Muscle of arm (tissue), 14 donors: ENCODE measurements at places on chromosomes 5 and 9.

- no peak for DNase-seq
These were observed 62.9 kb downstream of the NREP start for GRCh38 chr5:111694133-111694532.

GRCh38 chr9:32069969-32070368, 314.5 kb upstream of the ACO1 start:
- DNase-seq, result no peak

DNA sequence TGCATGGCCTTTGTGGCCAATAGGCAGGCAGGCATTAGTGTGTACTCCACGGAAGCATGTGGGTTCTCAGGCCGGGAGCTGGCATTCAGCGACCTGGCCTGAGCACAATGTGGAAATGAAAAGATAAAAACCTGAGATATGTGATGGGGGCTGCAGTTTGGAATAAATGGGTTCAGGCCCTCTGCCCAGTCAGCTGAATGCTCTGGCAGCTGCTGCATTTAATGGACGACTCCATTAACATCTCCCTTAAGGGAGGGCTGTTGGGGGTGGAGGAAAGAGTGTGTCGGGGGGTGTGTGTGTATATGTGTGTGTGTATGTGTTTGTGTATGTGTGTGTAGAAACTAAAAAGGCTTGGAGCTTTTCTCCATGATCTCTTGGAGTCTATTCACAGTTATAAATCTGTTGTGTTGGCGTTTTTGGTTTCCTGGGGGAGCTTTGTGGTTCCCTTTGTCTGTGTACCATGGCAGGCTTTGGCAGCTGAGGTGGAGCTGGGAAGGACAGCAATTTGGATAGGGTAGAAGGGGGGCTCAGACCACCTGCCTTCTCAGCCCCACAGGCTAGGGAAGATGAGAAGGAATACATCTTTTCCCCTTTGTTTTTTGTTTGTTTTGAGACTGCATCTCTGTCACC, 27.3 kb upstream of the HSPA9 start:
- no peak for DNase-seq

GRCh38 chr5:22560147-22560546, 293.0 kb downstream of the CDH12 start:
- no peak for DNase-seq

DNA sequence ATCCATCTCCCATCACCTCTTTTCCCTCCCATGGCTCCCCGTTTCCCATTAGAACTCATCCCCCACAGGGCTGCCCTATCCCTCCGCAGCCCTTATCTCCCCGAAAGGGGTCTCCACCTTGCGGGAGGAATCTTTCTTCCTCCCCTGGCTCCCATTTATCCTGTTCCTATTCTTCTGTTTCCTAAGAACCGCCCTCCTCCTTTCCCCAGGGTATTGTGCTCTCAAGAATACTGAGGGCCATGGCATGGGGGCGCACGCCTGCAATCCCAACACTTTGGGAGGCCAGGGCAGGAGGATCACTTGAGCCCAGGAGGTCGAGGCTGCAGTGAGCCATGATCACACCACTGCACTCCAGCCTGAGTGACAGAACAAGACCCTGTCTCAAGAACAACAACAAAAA, 665 bp downstream of the CD72 start:
- DNase-seq, result no peak

DNA sequence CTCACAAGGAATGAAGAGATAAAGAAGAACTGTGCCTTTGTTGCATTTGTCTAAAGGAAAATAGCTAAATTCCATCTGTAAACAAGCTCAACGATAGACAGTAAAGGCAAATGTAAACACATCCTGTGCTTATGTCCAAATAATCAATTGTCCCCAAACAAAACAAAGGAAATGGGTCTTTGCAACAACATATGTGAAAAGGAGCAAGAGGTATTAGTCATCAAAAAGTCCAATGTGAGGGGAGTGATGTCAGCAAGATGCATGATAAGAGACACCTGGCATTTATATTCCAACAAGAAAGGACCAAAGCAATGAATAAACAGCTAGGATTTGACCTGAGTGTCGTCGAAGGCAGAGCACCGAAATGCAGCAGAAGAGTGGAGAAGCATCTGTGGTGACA, 209.1 kb downstream of the ASTN2 start:
- no peak for DNase-seq

- DNase-seq, result no peak
These were observed 67.5 kb downstream of the SETX start for GRCh38 chr9:132287256-132287760.

GRCh38 chr9:122392714-122393113, 21.9 kb downstream of the PTGS1 start:
- no peak for DNase-seq

DNA sequence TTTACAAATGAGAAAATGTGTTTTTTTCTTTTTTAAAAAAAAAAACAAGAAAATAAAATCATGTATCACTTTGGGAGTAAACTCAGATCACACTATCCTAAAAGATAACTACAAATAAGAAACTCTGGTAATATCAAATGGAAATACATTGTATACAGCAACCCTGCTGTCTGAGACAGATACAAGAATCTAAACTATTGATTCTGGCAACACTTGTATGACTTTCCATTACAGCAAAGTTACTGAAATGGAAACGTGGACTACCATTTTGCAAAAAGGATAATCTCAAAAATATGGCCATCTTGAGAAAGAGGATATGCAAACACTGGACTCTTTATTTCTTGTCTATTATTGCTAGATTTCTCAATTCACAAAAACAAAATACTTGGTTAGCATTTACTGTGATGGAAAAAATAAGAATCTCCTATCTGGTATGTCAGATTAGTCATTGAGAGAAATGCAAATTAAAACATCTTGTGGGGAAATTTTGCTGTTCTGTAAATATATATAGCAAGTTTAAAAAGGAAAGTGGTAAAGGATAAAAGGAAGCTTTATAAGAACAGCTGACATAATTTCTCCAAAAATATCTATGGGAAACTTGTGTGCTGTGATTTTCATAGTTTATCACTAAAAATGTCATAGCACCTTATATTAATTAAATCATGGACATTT, 112.9 kb upstream of the FER start:
- DNase-seq, result no peak

DNA sequence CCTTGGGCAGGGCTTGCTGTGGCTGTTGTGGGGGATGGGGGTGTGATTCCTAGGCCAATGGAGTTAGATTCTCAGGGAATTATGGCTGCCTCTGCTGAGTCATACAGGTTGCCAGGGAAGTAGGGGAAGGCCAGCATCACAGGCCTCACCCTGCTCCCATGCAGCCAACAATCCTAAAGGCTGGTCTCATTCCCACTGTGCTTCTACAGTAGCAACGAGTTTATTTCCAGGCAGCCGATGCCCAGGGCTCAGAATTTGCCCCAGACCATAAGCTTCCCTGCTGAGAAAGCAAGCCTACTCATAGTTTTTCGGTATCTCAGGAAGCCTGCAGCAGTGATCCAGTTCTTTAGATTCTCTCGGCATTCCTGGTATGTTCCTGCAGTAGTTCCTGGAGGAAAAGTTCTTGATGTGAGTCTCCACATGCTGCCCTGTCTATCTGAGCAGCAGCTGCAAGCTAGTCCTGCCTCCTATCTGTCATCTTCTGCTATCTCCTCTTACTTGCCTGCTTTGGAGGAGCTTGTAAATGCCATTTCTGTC, 59.3 kb upstream of the SELENOP start:
- no peak for DNase-seq

DNA sequence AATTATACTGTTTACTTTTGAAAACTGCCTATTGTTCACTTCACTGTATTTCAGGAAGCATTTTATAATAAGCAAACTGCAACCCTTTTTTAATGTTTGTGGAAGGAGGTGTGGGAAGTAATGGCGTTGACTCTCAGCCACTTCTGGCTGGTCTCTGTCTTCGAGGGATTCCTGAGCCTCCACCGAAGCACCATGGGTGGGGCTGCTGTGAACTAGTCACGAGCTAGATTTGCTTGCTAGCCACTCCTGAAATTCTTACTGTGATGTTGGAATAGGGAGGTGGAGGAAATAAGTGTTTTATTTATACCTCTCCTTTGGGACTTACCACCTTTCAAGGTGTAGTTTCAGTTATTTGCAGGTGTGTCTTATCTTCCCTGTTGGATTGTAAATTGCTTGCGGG, 26.8 kb downstream of the PIP5K1B start:
- no peak for DNase-seq

DNA sequence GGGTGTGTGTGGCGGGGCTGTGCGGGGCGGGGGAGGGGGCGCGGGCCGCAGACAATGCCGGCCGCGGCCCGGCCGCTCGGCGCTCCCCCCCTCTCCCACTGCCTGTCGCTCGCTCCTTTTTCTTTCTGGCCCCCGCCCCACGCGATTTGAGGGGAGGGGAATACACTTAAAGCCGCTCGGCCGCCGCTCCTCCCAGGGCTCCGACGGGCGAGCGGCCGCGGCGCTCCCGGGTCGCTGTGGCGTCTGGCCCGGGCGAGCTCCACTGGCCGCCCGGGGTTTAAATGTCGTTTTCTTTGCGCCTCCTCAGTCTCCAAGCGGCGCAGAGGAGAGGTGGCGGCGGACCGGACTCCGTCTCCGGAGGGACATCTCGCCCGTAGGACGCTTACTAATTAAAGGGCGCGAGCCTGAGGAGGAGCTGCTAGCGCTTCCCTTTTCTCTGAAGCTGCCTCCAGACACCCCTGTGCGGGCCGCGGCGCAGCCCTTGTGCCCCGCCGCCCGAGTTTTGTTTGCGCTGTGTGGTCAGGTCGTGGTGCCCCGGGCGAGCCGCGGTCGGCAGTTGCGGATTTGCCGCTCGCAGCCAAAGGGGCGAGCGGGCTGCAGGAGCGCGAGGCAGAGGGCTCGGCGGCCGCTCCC, 1.4 kb downstream of the ZSWIM6 start:
- peak; percentile 37 for DNase-seq

DNA sequence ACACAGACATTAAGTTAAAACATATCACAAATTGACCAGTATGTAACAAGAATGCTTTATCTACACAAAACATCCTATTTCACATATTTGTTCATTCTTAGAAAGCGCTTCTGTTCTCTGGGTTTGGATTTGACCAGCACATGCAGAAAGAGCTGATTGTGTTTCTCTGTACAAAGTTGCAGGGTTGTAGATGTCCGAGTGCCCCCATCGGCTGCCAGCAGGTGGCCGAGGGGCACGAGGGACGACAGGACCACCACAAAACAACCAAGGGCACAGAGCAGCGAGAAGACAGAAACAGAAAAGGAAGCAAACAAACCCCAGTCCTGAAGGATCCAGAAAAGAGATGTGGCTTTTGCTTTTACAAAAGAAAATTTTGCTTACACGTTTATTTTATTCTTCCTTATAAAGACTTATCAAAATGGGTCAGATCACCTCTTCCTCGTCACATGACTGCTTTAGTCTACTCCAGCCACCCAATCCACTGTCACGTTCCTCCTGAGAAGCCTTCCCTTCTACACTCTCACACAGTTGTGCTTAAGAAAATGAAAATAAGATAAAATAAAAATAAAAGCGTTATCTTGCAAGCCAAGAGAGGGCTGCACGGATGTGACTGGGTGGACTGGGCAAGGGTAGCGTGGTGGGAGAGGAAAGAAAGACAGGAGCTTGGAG, 9.5 kb downstream of the OTP start:
- DNase-seq, result no peak

DNA sequence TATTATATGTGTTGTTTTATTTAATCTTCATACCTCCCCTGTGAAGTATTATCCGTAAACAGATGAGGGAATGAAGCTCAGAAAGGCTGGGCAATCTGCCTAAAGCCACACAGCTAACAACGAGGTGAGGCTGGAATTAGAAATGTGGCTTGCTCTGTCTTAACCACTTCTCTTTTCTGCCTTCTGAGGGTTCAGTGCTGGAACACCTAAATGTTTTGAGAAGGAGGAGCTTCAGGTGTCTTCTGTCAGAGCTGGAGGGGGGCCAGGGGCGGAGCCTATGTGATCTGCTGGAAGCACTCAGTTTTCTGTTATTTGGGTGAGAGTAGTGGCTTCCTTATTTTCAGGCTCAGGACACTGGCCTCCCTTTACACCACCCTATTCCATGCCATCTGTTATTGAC, 35.0 kb upstream of the ARAP3 start:
- DNase-seq, result no peak

DNA sequence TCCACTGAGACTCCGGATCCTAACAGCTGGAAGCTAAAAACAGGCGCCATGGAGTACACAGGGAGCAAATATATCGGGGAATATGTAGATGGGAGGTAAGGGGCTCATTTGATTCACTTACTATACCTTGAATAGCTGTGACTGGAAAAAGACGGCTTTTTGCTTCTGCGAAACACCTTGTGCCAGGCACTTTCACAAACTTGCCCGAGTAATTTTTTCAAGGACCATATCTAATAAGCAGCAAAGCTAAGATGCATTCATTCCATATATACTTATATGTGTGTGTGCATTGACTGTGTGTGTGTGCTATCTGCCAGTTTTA, 178 bp downstream of the MORN5 start:
- no peak for DNase-seq

DNA sequence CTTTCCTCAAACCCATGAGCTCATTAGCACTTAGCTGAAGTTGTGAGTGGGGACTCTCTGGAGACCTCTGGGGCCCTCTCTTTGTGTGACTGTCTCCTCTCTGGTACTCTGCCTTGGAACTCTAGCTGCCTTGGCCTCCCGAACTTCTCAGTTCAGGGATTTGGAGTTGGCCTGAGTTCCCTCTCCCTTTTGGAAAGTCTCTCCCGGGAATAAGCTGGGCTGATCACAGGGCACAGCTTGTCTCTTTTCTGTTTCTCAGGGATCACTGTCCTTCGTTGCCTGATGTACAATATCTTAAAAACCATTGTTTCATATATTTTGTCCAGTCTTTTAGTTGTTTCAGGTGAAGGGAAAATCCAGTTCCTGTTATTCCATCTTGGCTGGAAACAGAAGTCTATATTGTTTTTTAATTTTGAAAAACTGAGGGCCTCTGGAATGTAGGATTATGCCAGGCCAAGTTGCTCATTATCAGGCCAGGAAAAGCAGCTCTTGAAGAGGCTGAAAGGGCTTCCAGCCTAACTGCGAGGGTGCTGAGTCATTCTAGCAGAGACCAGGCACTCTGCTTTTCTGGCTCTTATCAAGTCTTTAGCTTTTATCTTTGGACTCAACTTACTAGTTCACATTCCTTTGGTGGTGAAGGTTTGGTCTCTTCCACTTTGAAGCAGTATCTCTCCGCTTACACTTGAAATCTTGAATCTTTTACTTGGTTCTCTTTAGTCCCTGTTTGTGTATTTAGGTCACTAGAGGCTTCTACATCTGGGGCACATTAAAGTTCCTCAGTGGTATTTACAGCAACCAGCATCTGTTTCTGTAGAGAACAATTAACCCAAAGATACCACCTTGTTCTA, 8.4 kb upstream of the RGS3 start:
- no peak for DNase-seq

DNA sequence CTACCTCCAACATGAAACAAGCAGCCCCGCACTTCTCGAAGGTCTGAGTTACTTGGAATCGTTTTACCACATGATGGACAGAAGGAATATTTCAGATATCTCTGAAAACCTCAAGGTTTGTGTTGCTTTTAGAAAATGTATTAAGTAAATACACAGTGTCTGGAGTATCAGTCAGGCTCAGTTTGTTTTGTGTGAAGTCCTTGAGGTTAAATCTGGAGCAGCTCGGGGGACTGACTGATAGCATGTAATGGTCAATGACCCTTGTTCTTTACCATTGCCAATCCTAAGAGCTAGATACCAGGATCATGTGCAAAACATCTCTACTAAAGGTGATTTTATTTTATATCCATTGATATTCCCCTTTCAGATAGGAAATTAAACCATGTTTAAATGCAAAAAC, 26.9 kb upstream of the LNPEP start:
- no peak for DNase-seq

GRCh38 chr5:617896-618295, 5.8 kb downstream of the CEP72 start:
- no peak for DNase-seq

GRCh38 chr5:140010798-140011197, 32.3 kb downstream of the NRG2 start:
- DNase-seq, result no peak

GRCh38 chr5:142521706-142522105, 164.2 kb downstream of the FGF1 start:
- DNase-seq, result no peak
